ENCODE measurements at places on chromosomes 7 and 10.
A peak's percentile ranks its signal among the peaks of the same experiment; 100 is the strongest.

DNA sequence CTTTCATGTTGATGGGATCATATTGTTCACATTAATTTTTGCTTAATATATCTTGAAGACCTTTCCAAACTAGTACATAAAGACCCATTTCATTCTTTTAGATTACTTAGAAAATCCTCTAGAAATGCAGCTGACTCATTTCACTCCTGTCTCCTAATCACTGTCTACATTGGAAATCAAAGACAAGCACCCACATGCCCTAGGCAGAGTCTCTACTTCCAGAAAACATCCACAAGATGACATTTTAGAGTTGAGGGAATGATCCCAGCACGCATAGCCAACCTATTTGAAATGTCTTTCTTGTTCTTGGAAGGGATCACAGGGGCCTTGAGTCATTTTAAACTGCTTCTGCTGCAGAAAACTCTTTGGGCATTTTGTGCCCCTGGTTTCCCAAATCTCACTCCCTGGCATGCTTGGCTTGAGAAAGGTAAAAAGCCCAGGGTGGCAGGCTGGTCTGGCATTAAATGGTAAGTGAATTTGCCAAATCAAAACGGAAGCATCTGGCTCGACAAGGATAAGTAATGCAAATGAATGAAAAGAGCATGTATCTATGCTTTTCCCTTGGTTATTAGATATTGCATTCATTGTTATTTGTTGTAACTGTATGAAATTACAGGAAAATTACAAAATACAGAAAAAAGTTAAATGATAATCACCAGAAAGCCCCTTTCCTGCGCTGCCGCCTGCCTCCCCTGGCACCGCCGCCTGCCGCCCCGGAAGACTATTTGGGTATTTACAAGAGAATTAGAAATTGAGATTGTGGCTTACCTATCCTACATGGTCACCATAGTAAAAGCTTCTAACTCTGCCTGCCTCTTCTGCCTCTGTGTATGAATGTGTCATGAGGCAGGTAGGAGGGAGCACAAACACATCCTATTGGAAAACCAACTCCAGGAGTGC lies 225.3 kb downstream of the PTEN start:
- DNase-seq: peak; percentile 87

DNA sequence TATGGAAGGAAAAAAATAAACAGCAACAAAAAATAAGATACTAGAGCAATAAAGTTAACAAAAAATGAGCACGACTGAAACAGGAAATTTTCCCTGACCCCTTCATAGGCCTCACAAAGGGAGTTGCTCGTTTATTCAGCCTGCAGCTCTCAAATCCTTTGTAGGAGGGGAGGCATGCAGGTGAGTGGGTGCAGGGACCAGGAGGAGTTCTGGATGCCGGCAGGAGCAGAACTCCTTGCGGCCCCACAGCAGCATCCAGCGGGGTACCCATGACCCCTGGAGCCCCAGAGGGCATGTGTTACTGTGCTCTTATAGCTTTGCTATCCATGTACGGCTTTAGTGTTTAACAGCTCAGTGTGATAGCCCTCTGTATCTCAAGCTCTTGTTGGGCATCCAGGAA lies 5.8 kb downstream of the TAS2R39 start:
- DNase-seq: no peak

DNA sequence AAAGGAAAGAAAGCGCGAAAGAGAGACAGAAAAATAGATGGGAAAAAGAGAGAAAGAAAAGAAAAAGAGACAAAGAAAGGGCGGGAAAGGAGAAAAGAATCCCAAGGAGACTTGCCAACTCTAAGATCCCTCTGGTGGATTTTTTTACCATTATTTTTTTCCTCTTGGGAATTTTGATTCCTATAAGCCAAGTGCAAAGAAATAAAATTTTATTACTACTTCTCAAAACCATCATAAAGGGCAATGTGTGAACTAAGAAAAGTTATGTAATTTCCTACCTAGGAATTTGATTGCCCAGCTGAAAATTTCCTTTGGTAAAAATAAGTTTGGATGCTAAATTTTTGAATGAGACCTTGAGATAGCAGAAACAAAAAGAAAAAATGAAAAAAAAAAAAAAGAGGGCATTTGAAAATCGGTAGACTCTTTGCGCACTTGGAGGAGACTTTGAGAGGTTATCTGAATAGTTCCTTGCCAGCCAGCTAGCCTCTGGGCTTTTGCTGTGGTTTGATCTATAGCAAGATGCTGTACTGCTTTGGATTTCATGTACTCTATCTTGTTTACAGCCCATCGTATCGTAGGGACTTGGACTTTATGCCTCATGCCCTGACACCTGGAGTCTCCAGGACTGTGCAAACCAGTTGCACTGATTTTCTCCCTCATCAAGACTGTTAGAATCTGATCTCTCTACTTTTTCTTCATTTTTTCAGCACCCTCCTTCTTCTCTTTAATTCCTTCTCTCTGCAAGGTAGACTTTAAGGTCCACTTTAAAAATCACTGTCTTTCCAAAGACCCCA lies 535.4 kb upstream of the MKI67 start:
- DNase-seq: no peak

- no peak for DNase-seq
These were observed 19.9 kb downstream of the MINDY4 start for GRCh38 chr7:30791114-30791513.

DNA sequence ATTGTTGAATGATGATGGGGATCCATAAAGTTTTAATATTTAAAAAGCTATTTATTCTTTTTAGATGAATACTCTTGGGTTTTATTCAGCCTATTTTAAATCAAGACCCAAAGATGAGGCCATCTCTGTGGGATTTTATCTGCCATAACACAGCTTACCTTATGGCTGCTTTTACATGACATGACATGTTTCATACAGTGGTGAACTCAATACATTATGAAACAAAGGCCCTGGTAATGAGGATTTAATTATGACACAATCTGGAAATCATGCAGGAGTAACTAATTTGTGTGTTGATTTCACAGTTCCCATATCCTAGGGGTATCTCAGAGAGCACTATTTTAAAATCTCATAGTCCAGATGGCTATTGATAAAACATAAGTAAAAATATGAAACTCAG lies 661.8 kb upstream of the FZD8 start:
- peak; percentile 88 for DNase-seq

DNA sequence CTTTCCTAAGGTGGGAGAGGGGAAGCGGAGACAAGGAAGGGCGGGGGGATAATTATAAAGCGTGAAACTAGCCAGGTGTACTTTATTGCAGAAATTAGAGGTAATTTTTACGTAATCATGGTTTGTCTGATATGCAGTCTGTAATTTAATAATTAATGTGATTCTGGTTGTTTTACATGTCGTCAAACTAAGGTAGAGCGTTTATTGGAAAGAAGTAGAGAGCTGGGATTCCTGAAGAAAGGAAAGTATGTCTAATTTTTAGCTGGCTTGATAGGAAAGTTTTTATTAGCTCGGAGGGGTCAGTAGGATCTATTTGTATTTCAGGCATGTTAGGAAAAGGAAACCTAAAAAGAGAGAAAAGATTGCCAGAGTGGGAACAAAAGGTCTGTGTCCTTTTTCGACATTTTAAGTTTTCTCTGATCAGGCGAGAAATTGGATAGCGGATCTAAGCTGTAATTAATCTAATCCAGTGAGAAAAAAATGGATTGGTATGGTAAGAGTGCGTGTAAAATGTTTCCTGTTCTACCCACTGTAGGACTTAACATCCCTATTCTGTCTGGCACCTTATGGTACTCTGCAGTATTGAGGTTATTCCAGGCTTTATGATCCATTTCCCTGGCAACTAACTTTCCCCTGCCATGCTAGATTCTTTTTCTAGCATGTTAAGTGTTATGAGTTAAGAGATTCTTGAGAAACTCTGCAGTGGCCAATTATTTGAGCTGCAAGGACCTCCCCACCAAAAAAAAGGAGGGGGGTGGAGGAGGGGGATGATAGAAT lies 1.4 kb downstream of the CELF2 start:
- DNase-seq: no peak
